ENCODE measurements at places on chromosomes 12 and 14.

GRCh38 chr12:116121453-116121871 is 156.0 kb downstream of the MED13L start:
- DNase-seq: peak; percentile 29

DNA sequence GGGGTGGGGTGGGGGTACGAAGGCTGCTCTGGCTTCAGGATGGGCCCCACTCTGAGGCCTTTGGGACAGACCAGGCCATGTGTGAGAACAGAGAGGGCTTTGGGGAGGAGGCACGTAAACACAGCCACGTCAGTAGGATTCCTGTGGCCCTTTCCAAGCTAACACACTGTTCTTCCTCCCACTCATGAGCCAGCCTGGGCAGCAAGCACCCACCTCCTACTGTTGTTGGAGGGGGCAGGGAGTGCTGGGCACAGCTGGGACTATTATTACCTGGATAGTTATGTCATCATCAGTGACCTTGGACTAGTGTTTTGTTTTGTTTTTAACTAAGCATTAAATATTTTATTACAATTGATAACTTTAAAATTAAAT is 5.3 kb downstream of the CHGA start:
- DNase-seq: no peak

DNA sequence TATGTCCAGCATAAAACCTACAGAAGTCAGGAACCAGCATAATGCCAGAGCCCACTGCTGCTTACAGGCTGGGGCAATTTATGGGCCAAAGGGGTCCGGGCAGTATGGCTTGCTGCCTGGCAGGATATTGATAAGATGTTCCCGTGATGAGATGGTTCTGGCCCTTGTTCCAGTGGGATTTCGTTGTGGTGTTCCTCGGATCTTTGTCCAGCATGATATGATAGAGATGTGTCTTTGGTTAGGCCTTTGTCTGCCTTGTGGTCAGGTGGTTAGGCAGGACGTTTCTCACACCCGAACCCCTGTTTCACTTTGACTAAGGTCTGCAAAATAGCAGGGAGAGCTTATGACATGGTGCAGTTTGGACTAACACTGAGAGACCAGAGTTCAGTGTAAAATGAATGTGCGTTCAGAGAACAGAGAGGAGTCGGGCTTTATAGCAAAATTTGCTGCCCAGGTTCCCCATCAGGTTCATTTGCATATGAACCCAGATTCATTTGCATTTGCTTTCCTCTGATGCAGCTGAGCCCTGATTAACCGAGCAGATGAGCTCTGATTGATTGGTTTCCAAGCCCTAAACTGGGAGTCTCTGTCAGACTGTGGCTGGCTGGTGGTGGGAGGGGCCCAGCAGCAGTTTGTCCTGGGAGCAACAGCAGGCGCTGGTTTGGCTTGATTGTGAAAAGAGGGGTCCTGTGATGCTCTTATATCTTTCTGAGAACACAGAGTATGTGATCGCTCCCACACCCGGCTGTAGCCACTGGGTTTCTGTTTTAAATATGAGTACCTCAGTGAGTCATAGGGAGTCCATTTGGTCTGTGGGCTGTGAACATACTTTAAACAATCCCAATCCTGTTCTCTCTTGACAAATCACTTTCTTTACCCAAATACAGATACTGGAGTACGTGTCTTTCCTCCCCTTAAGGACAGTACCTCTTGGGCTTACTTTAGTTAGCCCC is 156.3 kb upstream of the PZP start:
- DNase-seq: peak; percentile 63

- DNase-seq: peak; percentile 69
These were observed 99.9 kb downstream of the ST8SIA1 start for GRCh38 chr12:22234561-22234960.

- DNase-seq: no peak
These were observed 37.4 kb upstream of the SLC38A2 start for GRCh38 chr12:46409974-46410373.

GRCh38 chr12:13124656-13125505 is 21.4 kb upstream of the GSG1 start:
- peak; percentile 20 for DNase-seq

DNA sequence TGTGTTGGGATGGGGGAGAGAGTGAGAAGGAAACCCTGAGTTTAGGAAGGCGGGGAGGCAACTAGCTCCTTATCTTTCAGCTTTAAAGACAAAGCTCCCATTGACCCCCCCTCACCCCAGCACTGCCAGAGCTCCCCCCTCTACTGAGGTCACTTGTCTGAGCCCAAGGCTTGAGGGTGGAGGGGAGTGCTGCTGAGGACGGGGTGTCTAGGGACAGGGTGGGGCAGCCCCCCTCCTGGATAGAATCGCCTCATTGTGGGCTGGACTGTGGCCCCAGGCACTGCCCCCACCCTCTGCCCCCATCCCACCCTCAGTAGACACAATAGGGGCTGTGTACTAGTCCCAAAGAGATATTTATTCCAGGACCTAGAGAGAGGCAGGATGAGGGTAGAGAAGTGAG is 3.0 kb downstream of the ERBB3 start:
- no peak for DNase-seq

DNA sequence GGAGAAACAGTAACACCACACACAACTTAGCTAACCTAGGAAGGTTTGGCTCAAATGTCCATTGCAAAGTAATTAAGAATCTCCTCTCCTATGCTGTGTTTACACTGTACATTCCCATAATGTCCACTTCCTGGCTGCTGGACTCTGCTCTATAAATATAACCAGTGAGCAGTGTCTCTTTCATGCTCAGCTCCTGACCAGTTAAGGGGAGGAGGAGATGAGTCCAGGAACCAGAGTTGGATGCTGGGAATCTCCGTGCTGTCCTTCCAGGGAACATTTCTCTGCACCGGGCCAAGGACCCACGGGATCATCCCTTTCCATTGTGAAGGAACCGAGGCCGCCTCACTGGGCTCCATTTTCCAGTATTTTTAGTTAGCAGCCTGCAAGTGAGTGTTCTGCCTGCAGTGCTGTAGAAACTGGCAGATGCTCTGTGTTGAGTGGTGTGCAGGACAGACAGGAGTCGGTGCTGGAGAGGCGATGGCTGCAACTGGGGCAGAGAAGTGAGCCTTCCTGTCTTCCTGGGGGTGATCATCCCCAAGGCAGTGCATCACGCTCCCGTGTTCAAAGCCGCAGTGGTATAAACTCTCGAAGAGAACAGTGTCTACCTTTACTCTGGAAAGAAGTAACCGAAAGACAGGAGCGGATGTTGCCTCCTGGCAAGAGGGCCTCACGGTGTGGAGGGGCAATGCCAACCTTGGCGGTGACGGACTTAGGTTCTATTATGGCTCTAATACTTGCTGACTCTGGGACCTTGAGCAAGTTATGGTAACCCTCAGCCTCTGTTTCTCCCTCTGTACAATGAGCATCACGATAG is 195.5 kb downstream of the CACNA1C start:
- no peak for DNase-seq
